ENCODE measurements at places on chromosomes 7 and 10.

- no peak for DNase-seq
These were observed 700.7 kb downstream of the PHTF2 start for GRCh38 chr7:78499283-78499682.

- no peak for DNase-seq
These were observed 78.4 kb downstream of the CTBP2 start for GRCh38 chr10:125081931-125082330.

DNA sequence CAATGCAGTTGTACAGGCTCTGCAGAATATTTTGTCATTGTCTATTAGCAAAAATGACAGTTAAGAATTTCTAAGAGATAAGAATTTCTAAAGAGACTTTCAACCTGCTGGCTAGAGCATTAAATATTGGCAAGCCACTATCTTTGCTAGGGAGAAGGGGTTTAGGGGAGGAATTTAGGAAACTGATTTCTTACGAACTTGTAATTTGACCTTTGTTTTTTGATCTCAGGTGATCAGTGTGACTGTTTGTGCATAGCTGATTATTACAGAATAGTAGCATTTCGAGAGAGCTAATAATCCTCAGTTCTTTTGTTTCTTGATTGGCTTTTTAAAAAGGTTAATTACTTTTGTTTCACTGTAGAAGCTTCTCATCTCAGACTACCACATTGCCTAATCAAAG, 68.1 kb downstream of the ST7 start:
- no peak for DNase-seq

DNA sequence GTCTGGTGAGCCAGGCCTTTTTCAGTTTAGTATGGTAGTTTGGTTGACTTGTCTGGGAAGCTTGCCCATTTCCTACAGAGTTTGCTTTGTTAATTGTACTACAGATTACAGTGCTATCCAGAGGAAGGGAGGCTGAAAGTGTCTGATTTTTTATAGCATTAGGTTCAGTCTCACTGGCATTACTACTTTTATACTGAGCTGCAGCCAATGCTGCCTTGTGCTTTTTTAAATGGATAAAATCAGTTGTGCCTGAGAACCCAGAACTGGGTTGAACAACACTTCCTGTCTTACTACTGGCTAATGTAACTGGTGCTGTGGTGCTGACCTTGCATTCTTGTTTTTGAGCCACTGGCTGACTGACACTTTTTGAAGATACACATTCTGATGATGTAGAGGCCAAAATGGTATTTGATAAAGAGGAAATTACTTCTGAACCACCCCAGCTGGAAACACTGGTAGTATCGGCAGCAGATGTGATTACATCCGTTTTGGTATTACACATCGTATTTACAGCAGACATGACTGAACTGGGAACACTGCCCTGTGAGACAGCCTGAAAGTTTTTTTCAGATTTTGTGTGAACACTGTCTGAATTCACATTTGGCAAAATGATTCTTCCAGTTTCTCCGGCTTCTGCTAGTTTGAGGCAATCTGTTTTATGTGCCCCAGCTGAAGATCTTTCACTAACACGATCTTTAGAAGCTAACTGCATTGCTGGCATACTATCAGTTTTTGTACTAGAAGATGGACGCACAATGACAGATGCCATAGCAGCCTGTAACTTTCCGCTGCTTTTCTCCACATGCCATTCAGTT, 74.1 kb downstream of the NRBF2 start:
- no peak for DNase-seq

DNA sequence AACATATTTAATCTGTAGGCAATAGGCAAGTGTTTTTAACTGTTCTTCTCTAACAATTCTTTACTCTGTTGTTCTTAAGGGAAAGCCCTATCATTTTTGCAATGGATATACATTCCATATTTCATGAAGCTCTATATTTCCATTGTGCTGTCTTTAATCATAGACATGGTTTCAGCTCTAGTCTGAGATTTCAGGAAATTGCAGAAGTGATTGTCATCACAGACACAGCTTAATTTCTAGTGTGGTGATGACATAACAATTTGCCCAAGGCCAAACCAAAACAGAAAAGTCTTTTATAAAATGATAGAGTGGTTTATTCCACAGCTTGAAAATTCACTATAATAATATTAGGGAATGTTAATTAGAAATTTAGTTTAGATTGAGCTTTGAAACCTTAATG, 494.1 kb upstream of the SEMA3A start:
- no peak for DNase-seq

DNA sequence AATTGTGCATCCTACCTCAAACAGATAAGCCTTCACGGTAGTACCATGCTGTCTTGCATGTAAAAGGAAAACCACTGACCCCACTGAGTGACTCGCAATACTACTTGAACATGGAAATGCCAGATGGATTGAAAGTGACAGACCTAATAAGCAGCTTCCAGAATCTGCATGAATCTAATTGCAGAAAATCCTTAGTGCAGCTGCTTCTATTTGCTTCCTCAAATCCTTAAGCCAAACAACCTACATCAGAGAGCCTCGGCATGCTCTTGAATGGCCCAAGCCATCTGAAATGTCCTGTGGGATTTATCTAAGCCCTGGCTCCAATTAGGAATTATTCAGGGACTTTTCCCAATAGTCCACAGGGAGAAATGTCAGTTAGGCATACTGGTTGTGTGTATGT, 509.5 kb upstream of the CELF2 start:
- DNase-seq = no peak

DNA sequence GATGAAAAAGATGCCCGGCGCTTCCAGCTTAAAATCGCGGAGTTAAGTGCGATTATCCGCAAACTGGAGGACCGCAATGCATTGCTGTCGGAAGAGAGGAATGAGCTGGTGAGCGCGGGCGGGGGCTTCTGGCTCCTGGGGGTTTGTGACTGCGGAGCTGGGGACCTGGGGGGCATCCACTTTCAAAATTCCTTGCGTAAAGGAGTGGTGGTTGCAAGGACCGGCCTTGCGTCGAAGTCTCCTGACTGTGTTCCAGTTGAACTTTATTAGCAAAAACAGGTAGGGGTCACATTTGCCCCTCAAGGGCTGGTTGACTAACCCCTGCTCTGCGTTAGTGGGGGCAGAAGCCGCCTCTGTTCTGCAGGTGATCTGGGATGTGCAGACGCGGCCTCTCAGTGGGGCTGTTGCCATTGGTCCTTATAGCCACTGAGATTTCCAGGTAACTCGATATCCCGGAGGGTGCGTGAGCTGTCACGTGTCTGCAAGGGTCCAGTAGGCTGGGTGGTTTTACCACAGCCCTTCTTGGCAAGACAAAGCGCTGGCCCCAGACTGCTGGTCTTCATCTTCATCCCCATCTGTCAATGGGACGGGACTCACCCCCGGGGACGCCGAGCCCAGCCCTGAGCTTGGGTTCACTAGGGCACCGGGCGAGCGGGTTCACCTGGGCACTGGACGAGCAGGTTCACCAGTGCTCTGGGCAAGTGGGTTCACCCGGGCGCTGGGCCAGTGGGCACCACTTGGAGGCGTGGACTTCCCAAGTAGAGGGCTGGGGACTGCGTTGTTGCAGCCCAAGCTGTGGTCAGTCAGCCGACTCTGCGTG, 51.5 kb upstream of the DPYSL4 start:
- no peak for DNase-seq

GRCh38 chr10:69968830-69969229, 83.8 kb upstream of the MACROH2A2 start:
- DNase-seq = no peak

DNA sequence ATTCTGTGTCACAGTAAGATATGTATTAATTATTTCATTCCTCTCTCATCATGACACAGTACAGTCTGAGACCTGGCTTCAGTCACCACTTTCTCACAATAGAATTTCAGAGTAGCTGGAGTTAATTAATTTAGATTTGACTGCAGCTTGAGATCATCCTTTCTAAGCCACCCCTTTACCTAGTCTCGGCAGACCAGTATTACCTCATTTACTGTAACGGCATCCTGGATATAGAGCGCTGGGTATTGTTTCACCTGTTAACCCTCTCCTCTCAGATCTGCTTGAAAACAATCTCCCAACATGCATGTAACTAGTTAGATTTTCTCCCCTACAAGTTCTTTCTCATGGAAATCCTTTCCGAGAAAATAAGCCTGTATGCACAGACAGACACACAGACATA, 1057.5 kb downstream of the GATA3 start:
- DNase-seq = no peak

- DNase-seq = no peak
These were observed 536.1 kb downstream of the LRMDA start for GRCh38 chr10:75967491-75967890.

DNA sequence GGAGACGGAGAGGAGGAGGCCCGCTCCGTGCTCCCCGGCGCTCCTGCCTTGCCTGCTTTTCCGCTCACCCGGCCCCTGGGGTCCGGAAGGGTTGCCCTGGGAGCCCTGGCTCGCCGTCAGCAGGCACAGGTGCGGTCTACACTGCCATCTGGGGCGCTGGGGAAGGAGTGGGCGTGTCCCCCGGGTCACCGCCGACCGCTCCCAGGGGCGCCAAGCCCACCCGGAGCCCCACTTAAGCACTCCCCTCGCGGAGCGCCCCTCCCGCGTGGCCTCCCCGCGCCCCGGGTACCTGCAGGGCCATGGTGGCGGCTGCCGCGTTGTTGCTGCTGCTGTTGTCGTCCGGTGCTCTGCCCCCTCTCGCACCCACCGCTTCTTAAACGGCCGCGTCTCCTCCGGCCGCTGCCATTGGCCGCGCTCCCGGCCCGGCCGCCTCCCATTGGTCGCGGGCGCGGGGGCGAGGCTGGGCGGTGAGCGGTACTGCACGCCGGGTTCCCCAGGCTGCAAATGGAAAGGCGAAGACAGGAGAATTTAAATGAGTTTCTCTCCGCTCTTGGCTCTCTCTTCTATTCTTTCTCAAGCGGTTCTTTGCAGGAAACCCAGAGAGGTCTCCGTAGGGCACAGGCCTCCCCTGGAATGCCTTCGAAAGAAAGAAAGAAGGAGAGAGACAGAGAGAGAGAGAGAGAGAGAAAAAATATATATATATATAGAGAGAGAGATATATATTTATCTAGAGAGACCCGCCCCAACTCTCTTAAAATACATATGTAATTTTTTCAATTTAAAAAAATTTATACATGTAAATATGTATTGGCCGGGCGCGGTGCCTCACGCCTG, at the start of gene ACBD7:
Gene ACBD7 (minus strand): TSS at position 349 of the 834 bp plus-strand sequence. CDS start 48 bp downstream, at position 301.
- DNase-seq = peak; percentile 72

- no peak for DNase-seq
These were observed 57.7 kb downstream of the CREB3L2 start for GRCh38 chr7:137944168-137944567.

DNA sequence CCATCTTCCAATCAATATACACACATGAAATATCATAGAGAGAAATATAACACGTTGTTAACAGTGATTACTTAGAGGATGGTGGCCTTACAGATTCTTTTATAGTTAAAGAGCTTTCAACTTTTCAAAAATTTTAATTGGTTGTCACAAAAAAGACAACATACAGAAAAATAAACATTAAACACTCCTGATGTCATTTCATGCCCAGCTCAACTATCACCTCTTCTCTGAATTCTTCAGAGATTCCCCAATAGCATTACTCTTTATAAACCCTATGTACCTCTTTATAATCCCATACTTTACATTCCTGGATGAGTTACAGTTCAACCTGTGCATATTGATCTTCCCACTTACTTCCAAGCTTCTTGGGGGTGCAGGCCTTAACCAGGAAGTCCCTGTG, 159.8 kb downstream of the POU6F2 start:
- DNase-seq = no peak

- DNase-seq = no peak
These were observed 12.5 kb upstream of the INTS1 start for GRCh38 chr7:1516586-1517251.

DNA sequence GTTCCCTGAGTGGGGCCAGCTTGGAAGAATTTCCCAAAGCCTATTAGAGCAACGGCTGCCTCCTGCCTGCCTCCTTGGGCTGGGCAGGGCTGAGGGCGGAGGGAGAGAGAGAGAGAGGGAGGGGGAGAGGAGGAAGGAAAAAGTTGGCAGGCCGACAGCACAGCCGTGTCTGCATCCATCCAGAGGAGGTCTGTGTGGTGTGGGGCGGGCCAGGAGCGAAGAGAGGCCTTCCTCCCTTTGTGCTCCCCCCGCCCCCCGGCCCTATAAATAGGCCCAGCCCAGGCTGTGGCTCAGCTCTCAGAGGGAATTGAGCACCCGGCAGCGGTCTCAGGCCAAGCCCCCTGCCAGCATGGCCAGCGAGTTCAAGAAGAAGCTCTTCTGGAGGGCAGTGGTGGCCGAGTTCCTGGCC, at the start of gene AQP1:
Gene AQP1 (plus strand): TSS at position 293 of the 409 bp plus-strand sequence. CDS start 57 bp downstream, at position 350.
- DNase-seq = no peak

- no peak for DNase-seq
These were observed 177.9 kb downstream of the DNAJB6 start for GRCh38 chr7:157514746-157515145.

- no peak for DNase-seq
These were observed 23.0 kb downstream of the MAT1A start for GRCh38 chr10:80266513-80266863.

DNA sequence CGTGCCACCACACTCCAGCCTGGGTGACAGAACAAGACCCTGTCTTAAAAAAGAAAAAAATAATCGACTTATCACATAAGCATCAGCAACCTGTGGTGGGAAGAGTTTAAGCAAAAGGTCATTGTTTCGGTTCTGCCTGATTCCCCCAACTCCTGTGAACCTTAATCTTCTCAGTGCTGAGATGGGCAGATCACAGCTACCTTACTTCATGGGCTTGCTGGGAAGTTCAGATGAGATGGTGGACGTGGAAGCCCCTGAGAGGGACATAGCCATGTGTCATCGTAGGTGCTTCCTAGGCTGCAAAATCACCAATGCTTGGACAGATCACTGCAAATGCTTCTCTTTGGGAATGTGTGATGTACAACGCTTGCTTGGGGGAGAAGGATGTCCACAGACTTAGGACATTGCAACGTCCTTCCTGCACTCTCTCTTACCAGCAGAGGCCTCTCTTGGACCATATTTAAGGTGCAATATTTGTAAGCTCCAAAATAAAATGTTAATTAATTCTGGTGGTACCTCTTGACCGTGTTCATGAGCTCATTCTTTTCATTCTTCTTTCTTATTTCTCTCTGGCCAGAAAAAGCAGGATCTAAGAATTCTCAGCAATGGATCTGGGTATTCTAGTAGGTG, 8.6 kb downstream of the GJD4 start:
- DNase-seq = no peak

DNA sequence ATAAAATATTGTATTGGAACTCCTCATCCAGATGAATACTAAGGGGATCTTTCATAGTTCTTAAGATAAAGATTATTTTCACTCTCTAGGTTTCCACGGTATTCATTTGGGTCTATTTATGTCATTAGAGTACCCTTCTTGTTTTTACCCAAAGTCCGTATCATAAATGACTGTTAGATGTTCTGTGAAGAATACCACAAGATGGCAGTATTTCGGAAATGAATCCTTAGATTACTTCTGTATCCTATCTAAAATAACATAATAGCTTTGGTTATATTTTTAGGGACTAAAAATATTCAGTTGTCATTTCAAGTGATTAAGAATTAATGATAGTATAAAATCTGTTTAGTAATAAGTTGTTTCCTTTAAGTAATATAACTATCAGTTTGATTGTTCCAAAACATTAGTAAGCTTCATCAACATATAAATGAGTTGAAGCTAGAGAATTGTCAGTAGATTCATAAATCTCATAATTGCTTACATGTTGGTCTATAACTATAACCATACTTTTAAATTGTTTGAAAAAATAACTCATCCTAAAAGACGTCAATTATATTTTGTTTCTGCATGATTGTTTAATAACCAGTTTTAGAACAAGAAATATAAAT, 337.5 kb upstream of the KCND2 start:
- no peak for DNase-seq

Data from activated T-helper 1 cell treated with Interleukin-2 at 50 U/mL for 16 hours (primary cell).